Stimulated activated CD8-positive, alpha-beta memory T cell treated with anti-CD3 and anti-CD28 coated beads, Interleukin-12 subunit alpha, Interleukin-12 subunit beta, amount 100 ng/mL, for 4 hours (primary cell): ENCODE measurements at places on chromosomes 11 and 22.

DNA sequence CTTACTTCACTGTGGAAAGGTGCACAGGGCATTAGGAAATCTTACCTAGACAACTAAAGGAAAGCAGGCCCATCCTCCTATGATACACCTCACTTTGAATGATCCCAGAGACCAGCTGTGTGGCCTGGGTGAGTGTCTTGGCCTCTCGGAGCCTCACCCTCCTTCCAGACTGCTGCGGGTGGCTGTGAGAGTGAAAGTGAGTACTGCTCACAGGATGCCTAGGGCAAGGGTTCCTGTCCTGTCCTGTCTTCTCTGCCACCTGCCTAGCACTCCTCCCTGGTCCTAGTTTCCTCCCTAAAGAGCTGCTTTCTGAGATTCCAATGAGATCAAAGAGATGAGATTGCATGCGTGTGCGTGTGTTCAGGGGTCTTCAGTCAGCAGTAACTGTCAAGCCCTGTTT lies 19.5 kb upstream of the ADORA2A start:
- DNase-seq = no peak

- no peak for DNase-seq
These were observed 150.2 kb downstream of the ETS1 start for GRCh38 chr11:128437136-128437535.

DNA sequence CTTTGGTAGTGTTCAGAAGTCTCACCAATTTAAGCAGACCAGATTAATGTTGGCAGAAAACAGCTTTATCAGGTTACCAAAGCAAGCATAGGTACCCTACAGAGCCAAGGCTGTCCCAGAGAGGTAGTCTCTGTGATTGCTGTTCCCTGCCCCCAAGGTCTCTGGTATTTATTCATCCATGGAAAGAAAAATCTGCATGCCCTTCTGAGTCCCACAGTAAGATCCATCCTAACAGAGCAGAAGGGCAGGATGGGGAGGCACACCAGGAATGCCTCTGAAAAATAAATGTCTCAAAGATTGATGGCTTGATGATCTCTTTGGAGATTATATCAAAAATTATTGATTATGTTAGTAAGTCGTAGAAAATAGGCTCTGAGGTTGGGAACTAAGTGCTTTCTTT lies 122.8 kb downstream of the FAT3 start:
- no peak for DNase-seq

DNA sequence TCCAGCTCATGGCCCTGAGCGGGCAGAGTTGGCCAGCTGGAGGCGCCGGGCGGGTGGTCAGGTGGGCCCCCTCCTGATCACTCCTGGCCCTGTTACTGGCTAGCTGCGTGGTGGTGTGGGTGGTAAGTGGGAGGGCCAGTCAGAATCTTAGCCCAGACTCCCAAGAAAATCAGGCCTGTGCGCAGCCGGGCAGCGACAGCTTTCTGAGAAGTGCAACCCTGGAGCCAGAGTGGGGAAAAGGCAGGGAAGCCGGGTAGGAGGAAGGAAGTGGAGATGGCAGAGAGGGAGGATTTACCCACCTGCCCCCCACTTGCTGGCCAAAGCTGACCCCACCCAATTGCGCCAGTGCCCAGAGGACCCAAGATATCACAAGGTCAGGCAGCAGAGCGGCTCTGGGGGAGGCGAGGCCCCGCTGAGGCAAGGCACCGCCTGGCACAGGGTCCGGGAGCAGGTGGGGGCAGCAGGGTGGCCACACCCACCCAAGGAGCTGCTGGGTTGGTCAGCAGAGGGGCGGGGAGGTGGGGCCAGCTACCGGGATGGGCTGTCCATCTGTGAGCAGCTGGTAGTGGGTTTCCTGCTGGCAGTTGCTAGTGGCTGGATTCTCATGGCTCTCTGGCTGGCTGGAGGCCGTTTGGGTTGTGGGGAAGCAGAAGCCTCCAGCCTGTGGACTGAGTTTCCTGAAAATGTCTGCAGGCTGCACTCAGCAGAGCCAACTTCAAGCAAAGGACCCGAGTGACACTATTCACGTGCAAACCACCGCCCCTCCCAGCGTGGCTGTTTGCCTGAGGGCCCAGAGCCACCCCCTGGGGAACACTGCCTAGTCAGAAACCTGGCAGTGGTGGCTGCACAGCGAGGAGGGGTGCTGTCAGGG lies 196.4 kb downstream of the IGLL1 start:
- no peak for DNase-seq

DNA sequence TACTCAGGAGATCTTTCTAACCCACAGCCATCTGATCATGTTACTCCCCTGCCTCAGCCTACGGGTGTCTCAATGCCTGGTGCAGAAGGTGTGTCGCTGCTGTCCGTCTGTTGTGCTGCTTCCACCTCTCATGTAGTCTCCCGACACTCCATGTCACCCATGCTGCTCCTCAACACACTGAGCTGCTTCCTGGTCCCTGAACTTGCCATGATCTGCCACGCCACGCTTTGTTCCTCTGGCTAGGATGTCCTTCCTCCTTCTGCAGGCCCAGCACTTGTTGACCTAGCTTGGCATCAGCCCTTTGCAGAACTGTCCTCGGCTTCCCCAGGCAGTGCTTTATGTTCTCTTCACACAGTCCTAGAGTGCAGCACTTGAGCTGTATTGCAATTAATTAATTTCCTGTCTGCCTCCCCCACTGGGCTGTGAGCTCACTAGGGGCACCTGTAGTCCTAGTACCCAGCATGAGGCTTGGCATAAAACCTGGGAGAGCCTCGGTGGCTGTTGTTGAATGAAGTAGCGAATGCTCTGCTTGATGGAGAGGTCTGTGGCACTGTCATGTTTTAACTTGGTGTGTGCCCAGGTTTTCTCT lies 9.5 kb downstream of the GTPBP1 start:
- no peak for DNase-seq

DNA sequence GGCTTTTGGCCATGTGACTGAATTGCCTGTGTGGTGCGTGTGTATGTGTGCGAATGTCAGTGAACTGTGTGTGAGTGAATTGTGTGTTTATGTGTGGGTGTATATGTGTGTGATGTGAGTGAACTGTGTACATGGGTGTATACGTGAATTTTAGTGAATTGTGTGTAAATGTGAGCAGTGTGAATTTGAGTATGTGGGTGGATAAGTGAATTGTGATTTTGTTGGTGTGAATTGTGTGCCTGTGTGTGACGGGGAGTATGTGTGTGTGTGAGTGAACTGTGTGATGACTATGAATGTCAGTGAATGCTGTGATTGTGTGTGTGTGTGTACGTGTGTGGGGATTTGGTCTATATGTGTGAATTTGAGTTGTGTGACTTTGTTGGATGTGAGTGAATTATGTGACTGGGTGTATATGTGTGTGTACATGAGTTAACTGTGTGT lies 3.5 kb downstream of the DDTL start:
- DNase-seq = no peak

DNA sequence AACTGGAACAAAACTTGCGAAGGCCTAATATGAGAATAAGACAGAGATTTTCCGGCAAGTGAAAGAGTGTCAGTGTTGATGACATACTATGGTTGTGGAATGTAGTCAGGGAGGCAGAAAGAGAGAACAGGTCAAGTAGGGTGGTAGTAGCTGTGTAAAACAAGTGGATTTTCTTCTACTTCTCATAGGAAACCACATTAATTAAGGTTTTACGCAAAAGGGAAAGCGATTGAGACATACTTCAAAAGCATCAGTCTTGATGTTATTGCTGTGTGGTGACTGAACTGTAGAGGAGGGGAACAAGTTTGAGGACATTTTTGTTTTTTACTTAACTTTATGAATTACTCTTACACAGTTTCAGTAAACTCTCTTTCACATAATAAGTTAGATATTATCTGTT lies 186.0 kb upstream of the CNTN5 start:
- no peak for DNase-seq

GRCh38 chr22:27226666-27227065 lies 569.3 kb downstream of the MIAT start:
- no peak for DNase-seq

DNA sequence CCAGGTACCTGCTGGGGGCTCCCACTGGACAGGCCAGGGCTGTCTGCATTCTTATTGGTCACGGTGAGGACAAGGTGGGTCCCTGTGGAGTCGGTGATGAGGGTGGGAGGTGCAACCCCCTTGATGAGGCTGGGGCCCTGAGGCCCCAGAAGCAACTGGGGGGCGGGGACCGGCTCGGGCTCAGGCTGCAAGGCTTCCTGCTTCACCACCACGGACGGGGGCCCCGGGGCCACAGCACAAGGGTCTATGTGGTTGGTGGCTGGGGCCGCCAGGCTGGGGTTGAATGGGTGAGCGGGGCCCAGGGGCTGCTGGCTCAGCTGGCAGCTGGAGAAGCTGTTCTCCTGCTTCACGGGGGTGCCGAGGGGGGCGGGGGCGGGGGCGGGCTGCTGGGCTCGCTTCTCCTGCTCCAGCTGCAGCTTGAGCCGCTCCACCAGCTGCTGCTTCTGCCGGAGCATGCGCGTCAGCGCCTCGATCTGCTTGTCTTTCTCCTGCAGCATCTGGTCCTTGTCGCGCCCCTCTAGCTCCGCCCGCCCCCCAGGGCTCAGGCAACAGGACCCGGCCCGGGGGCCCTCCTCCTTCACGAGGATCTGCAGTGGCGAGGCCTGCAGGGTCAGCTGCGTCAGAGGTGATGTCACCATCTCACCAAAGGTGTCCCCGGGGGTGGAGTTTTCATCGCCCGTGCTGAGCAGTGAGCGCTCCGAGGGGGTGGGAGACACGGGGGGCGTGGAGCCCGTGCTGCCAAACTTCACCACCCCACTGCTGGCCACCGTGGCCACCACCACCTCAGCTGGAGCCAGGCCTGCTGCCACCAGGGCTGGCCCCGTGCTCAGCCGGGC lies 48.2 kb downstream of the SGSM3 start:
- DNase-seq = no peak

DNA sequence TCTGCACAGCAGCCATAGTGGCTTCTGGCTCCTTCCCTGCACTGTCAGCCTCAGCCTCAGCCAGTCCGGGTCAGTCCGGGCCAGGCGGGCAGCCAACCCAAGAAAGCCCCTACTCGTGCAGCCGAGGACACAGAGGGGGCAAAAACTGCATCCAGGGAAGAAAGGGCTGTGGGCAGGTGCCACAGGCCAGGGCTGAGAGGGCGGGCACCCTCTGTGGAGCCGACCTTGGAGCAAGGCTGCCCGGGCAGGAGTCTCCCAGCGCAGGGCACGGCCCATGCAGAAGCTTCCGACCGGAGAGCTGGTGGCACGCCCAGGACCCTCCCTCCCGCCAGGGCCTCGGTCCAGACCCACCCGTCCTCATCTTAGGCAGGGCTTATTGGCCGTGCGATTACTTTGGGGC lies 10.5 kb upstream of the TH start:
- DNase-seq = no peak

GRCh38 chr11:124890683-124891372 lies 6.8 kb downstream of the ROBO4 start:
- no peak for DNase-seq

- no peak for DNase-seq
These were observed 13.7 kb downstream of the NFRKB start for GRCh38 chr11:129881570-129882170.

DNA sequence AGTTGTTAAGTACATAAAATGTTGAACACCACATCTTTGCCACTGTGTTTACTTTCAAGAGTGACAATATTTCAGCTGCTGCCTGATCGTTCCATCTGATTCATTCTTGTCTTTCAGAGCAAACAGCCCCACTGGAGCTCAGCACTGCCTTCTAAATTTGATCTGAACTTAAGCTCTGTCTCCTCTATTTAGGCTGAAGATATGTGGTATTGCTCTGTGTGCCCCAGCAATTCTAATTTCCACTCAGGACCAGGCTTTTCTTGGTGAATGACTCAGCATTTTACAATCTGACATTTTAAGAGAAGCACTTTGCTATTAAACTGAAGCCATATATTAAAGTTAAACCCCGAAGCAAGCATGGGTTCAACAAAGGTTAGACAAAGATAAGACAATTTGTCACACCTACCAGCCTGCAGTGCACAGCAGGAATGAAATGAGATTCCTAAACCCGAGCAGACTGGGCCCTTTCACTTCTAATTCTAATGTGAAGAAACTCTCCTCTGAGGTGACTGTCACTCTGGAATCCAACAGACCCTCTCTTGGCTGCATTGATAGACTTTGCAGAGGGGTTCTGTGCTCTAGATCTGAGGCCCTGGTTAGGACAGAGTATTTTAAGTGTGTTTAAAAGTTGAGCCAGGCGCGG lies 41.7 kb upstream of the PLET1 start:
- DNase-seq = no peak

- no peak for DNase-seq
These were observed 85.9 kb upstream of the LDLRAD3 start for GRCh38 chr11:35857922-35858321.

- DNase-seq = no peak
These were observed 769.6 kb downstream of the NTM start for GRCh38 chr11:132140056-132140455.

- DNase-seq = no peak
These were observed 1256.4 kb downstream of the FAM181B start for GRCh38 chr11:81477277-81477676.

GRCh38 chr11:18696638-18697225 lies 1.8 kb upstream of the TMEM86A start:
- no peak for DNase-seq

DNA sequence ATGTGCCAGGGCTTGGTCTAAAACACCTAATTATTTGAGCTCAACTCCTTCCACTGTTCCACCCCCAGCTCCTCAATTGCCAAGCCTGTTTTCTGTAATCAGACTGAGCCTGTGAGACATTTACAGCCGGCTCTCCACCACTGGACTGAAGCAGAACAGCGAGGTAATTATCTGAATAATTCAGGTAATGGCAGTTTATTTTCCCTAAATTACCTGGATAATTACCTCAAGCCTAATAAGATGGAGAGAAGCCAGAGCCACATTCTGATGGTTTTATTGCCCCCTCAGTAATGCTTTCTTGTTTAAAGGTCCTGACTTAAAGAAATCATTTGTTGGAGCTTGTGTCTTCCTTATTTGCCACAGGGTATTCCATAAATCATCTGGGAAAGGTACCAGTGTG lies 64.2 kb downstream of the FZD4 start:
- no peak for DNase-seq

GRCh38 chr11:30358536-30358935 lies 35.6 kb downstream of the ARL14EP start:
- DNase-seq = no peak

DNA sequence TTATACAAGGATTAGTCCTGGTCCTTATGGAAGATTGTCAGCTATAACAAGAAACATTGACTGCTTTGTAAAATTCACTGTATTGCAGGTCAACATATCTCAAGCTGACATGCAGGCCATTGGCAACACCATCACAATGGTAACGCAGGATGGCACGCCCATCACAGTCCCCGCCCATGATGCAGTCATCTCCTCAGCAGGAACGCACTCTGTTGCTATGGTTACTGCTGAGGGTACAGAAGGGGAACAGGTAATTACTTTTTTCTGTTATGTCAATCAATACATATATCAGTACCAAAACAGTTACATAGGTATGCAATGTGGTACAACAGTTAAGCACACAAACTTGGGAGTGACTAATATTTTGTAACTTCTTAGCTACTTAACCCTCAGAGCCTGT lies 55.3 kb downstream of the ZNF143 start:
- DNase-seq = no peak

- DNase-seq = peak; percentile 86
These were observed 10.4 kb upstream of the C1QTNF6 start for GRCh38 chr22:37198258-37199102.
